ENCODE measurements at places on chromosomes 2 and 18.

GRCh38 chr2:118363604-118364003 is 275.3 kb downstream of the INSIG2 start:
- DNase-seq, result no peak

DNA sequence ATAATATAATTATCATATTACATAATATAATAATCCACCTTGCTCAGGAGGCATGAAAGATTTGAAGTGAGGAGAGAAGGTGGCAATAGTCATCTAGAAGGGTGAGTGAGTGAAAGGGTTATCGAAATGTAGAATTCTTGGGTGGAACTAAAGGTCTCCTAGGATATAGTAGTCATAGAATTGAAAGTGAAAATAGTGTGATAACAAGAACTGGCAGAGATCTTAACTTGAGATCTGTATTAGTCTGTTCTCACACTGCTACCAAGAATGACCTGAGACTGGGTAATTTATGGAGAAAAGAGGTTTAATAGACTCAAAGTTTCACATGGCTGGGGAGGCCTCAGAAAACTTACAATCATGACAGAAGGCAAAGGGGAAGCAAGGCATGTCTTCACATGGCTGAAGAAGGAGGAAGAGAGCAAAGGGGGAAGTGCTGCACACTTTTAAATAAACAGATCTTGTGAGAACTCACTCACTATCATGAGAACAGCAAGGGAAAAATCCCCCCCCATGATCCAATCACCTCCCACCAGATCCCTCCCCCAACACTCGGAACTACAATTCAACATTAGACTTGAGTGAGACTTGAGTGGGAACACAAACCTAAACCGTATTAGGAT is 351.5 kb downstream of the NR4A2 start:
- DNase-seq, result no peak

DNA sequence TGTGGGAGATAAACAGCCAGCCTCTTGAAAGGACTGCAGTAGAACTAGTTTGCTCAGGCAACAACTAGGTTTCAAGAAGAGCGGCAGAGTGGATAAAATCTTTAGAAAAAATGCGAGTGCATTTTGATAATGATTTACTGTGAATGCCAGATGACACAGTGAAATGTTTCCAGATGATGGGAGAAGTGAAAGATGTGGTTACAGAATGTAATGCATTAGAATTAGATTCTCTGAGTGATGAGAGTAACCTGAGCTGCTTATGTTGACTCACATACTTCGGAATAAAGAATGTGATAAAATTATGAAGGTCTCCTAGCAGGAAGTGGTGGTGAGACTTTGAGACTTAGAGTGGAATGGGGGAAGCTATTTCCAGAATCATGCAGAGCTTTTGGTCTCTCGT is 184.3 kb downstream of the GULP1 start:
- no peak for DNase-seq

DNA sequence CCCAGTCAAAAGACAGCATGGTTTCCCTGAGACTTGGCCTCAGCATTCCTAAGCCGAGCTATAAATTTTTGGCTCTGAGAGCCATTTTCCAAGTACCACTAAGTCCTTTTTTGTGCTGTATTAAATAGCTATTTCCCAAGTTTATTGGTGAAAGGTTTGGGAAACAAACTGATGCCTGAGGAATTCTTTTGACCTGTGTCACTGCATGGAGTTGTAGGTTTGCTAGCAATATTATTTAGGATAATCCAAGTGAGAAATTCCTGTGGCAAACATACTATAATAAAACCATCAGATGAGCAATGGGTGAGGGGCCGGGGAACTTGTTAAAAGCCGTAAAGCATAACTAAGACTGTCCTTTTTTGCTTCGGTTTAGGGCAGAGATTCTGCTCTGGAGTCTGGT is 28.4 kb downstream of the ARHGAP28 start:
- no peak for DNase-seq

DNA sequence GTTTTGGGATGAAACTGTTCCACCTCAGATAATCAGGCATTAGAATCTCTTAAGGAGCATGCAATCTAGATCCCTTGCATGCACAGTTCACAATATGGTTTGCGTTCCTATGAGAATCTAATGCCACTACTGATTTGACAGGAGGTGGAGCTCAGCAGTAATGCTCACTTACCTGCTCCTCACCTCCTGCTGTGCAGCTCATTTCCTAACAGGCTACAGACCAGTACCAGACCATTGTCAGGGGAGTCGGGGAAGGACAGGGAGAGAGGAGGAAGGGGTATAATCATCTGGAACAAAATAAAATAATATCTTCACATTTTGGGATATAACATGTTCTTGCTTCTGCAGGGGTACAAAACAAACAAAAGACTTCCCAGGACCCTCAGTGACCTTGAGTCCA is 532.0 kb upstream of the FSHR start:
- DNase-seq, result no peak

DNA sequence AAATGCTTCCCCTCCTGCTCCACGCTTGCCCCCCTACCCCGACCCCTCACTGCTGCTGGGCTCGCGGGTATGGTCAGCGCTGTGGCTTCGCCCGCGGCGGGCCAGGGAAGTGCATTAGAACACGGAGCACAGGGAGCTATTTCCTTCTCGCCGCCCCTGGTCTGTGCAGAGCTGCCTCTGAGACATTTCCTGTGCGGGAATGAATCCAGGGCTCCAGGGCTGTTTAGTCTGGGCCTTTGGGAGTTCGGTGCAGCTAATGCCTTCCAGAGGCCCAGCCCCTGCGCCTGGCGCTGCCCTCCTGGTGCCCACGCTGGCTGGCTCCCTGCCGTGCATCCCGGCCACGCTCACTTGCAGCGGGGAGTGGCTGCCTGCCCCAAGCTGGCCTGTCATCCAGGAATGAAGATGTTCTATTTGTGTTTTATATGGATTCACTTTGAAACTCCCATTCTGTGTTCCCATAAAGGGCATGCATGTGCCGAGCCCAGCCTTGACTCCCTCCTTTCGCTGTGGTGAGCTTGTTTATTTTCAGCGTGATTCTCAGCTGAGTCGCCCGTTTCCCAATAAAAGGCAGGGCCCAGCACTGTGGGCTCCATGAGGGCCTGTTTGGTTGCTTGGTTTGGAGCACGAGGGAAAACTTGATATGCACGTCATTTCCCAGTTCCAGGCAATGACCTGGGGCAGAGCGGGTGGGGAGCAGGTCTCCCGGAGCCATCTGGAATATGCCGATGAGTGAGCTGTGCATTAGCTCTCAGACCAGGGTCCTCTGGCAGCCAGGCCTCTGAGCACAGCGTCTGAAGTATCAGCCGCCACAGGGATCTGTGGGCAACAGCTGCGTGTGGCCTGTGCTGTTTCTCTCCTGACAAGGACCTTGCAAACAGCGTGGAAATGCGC is 42.7 kb downstream of the SH3RF3 start:
- DNase-seq, result no peak

DNA sequence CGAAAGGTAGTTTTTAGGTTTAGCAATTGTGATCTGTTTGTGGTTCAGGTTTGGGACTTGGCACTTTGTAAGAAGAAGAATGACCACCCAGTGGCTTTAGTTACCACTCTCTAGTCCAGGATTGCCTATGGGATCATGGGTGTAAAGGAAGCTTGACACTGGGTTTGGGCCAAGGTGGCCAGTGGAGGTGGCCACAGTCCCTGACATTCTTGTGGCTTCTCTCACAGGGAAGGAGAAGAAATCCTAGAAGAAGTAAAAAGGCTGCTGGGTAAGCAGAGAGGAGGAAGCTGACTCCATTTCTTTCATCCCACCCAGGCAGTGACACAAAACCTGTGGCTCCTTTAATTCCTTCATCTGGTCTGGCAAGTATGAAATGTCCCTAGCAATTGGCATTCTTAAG is 394.7 kb downstream of the CLIP4 start:
- DNase-seq, result no peak

DNA sequence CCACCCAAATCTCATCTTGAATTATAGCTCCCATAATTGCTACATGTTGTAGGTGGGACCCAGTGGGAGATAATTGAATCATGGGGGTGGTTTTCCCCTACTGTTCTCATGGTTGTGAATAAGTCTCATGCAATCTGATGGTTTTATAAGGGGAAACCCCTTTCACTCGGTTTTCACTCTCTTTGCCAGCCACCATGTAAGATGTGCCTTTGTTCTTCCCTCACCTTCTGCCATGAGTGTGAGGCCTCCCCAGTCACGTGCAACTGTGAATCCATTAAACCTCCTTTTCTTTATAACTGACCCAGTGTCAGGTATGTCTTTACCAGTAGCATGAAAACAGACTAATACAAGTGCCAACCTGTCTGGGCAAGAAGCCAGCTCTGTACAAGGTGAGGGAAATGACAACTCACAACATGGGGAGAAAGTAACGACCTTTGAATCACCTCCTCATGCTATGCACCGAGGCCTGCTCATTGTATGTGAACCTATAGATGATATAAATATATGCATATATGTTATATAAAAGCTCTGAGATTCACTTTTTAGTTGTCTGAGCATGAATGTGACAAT is 162.2 kb downstream of the ALPK2 start:
- no peak for DNase-seq

GRCh38 chr2:166257859-166258258 is 117.9 kb downstream of the SCN9A start:
- no peak for DNase-seq

DNA sequence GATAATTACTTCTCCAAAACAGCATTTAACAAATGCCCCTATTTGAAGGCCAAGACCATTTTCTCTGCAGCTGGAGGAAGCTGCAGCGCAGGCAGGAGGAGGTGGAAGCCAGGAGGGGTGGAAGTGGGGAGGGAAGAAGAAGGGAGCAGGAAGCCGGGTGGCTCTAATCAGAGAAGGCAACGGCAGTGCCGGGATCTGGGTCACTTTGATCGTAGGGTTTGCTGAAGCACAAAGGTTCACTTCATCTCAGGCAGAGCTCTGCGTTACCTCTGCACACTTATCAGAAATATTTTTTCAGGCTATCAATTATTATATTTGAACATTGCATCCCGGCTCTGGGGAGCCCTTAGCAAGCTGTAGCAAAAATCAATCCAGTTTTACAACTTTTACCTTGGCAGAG is 315.8 kb upstream of the POU3F3 start:
- DNase-seq, result no peak

DNA sequence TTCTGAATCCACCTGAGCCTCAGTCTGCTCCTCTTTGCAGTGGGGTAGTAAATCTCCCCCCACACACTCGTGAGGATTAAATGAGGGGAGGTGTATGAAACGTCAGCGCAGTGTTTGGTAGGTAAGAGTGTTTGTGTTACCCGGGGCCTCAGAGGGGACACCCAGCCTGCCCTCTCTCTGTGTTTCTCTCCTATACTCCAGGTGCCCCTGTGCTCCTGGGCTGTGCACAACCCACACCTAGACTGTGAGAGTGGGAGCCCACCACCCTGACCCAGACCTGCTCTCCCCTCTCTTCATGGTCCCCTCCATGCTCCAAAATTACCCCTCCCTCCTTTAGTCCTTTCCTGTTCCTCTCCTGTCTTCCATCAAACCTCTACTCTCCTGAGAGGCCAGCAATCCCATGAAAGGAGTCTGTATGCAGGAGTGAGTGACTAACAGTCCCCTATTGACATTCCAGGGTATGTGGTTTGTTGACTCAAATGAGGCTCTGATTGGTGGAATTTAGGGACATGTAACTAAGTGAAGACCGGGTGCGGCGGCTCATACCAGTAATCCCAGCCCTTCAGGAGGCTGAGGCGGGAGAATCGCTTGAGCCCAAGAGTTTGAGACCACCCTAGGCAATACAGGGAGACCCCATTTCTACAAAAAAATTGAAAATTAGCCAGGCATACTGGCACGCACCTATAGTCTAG is 10.4 kb downstream of the CIB4 start:
- DNase-seq, result no peak

DNA sequence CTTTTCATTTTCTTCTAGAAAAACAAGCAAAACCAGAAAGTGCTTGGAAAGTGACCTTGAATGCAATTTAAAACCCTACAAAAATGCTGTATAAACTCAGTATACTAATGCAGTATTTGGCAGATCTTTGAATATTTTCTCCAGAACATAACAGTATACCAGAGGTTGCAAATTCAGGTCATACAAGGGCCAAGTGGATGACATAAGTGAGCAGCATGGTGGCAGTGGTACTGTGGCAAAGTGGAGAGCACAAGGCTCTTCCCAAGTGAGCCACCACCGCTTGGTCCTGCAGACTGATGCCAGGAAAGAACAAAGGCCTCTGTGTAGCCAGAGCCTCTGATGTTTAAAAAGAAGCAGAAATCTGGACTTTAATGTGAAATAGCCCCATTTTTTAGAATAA is 33.1 kb downstream of the METTL4 start:
- no peak for DNase-seq

- no peak for DNase-seq
Measured at GRCh38 chr2:128284841-128285240, 33.8 kb downstream of the HS6ST1 start.
